ENCODE measurements at places on chromosomes 6 and 20.

GRCh38 chr6:158815907-158816306 lies 3.3 kb downstream of the EZR start:
- no peak for DNase-seq

GRCh38 chr20:64027981-64028685 lies 7.8 kb upstream of the C20orf204 start:
- no peak for DNase-seq

- DNase-seq, result no peak
Measured at GRCh38 chr6:57116776-57117175, 26.8 kb downstream of the ZNF451 start.

DNA sequence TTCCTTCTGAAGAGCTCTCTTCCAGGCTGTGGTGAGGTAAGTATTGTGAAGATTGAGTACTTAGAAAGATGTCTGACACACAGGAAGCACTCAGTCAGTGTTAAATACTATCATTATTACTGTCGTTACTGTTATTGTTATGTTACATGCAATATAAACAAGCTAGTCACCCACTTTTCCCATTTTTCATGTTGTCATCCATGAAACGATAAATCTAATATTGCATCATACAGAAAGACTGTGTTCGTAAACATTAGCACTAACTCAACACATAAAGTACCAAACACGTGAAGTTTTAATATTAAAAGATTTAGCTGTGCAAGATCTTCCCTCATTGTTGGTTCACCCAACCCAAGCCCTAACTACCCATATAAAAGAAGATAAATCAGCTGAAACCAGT lies 109.2 kb upstream of the NRSN1 start:
- DNase-seq, result no peak

- no peak for DNase-seq
Measured at GRCh38 chr20:1283522-1284510, 17.7 kb downstream of the SNPH start.

- no peak for DNase-seq
Measured at GRCh38 chr6:148803979-148804378, 57.1 kb downstream of the UST start.

DNA sequence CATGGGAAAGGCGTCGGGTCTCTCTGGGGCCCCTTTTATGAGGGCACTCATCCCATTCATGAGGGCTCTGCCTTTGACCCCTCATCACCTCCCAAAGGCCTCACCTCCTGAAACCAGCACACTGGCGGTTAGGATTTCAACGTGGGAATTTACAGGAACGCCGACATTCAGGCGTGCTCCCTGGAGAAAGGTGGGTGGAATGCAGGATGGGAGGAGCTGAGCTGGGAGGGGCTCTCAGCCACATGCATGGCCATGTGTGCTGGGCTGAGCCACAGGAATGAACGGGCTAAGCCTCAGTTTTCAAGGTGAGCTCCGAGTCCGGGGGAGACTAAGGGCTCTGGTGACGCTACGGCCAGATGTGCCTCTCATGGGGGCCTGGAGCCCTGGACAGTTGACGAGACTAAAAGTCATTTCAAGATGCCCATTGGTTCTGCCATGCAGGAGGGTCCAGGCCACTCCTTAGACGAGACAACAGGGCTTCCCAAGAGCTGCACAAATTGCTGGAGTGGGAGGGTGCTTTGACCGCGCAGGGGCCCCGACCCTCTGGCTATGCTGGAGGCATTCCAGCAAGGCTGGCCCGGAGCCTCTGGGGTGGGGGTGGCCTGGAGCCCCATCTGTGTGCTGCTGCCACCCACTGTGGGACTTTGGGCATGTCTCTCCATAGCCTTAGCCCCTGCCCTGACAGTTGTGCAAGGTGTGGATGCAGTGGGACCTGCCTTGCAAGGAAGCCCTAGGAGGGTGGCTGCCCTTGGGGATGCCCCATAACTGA lies 3.8 kb upstream of the ARFGAP1 start:
- no peak for DNase-seq

- DNase-seq, result peak; percentile 27
Measured at GRCh38 chr6:136822046-136822375, 381 bp upstream of the PEX7 start.

DNA sequence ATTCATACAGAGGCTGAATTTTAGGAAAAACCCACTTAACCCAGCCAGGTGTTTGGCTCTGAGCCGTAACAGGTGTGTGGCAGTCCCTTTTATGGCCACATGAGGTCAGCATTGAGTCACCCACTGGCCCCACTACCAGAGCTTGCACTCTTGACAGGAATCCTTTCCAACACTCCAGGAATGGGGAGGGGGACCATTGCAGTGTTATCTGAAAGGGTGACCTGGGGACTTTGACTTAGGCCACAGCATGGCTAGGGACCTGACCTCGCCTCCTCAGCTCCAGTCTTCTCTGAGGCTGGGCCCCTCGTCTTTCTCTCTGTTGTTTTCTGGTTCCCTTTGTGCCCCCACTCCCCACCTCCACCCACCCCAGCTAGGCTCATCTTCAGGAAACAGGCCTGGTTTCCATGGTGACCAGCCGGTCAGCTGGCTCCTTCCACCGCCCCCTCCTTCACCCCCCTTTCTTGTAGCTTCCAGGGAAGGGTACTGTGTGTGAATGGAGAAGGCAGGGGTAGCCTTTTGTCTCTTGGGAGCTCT lies 2.1 kb upstream of the TMEM151B start:
- peak; percentile 55 for DNase-seq

DNA sequence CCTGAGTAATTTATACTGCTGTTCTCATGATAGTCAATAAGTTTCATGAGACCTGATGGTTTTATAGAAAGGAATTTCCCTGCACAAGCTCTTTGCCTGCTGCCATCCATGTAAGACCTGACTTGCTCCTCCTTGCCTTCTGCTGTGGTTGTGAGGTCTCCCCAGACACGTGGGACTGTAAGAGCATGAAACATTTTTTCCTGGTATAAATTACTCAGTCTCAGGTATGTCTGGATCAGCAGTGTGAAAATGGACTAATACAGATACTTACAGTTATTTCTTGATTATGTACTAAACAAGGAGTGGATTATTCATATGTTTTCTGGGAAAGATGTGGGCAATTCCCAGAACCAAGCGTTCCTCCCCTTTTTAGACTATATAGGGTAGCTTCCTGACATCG lies 1.9 kb upstream of the TRIM38 start:
- DNase-seq, result no peak

GRCh38 chr20:24361541-24361940 lies 107.9 kb upstream of the SYNDIG1 start:
- no peak for DNase-seq

- peak; percentile 80 for DNase-seq
Measured at GRCh38 chr6:75204217-75204958, 1.5 kb downstream of the COL12A1 start.

DNA sequence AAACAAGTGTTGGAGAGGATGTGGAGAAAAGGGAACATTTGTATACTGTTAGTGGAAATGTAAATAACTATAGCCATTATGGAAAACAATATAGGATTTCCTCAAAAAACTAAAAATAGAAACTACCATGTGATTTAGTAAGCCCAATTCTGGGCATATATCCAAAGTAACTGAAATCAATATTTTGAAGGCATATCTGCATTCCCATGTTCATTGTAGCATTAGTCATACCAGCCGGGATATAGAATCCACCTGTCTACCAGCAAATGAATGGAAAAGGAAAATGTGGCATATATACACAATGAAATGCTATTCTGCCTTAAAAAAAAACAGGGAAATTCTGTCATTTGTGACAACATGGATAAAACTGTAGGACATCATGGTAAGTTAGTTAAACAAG lies 15.3 kb upstream of the C6orf58 start:
- DNase-seq, result no peak

- no peak for DNase-seq
Measured at GRCh38 chr6:55888917-55889316, 13.5 kb upstream of the BMP5 start.

DNA sequence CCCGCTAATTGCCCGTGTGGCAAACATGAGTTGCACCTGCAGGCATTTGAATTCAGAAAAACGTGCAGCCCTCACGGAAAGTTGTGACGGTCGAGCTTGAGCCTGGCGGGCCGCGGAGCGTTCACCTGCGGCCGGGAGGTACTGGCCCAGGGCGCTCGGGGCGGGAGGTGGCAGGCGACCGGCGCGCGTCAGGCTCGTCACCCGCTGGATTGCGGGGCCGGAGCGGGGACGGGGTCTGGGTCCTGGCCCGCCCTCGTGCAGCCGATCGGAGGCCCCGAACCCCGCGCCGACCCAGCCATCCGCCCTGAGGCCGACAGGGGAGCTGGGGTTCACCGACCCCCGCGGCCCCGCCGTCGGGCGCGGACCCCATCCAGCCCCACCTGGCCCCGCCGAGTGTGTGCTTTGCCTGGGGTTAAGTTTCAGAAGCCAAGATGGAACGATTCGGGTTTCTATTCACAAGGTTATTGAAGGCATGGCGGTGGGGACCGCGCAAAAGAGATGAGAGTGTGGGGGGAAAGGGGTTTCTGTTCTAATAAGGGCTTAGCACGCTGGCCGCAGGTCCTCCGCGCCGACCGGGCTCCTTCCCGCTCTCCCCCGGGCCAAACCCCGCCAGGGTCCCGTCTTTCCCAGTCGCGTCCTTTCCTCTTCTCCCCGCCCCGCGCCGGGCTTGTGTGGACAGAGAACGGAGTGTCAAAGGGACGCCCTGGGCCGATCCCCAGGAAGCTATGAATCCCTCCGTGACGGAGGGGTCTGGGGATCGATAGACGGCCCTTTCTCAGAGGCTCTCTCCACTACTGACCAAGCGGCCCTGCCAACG lies 1.6 kb upstream of the HEY2 start:
- DNase-seq, result peak; percentile 53

DNA sequence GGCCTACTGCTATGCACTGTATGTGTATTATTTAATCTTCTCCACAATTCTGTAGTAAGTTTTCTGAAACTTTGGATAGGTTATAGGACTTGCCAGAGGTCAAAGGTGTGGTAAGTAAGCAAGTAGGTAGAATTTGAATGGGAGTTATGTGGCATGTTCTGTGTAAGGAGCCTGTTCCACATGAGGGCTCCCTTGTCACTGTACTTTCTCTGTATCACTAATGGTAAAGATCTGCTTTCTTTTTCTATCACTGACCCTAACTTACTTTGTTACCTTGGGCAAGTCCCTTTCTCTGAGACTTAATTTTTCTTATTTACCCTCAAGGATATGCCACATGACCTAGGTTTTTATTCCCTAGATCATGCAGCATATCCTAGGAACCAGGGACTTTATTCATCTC lies 50.3 kb downstream of the EIF2S2 start:
- DNase-seq, result no peak

DNA sequence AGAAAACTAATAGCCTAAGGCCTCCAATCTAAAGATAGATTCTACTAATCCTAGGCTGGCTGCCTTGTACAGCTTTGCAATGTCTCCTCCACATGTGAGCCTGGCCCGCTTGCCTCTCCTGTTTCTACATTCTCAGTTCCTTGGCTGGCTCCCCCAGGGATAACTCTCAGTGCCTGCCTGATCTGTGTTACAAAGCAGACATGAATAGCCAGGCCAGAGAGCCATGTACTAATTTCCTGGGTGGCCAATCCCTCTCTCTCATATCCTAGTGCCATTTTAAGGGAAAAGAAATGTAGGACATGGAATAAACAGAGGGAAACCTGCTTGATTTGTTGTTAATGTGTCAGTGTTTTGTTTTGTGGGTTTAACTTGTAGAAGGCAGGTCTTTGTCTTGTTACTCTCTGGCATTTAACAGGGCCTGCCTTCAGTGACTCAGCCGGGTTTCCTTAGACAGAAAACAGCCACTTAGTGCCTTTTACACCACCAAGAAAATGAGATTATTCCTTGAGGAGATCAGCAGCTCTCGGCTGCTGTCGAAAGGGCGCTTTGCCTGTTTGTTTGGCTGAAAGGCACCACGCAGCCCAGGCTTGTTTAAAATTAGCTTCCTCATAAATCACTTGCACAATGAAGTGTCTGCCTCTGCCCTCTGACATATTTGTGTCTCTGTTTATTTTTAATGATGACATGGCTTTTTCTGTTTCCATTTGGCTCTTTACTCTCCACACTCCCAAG lies 702.7 kb downstream of the MAFB start:
- DNase-seq, result peak; percentile 90

DNA sequence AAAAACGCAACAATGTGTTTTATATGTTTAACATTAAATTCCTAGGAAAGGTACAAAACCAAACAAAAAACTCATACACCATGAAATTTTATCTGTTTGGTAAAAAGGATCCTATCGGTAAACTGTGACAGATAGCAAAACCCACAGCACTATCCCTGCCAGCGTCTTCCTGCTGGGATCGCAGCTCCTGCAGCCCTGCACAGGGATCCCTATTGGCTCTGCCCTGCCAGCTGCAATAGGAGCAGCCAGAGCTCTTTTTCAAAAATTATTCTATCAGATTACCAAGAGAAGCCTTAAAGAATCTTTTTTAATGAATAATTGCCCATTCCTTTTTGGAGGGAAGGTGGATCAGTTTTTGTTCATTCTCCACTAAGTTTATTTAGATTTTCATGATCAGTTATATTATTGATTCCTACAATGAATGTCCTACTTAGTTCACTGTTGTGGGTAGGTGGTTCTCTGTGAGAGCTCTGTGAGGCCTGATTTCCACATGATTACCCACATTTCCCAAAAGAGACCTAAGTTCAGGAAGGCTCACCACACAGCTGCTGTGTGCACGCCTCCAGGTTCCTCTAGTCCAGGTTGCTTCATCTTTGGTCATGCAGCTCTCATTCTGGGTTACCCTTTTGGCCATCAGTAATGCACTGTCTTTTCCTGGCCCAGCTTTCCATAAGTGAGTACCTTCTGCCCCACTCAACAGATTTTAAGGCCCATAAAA lies 293.8 kb downstream of the FRK start:
- DNase-seq, result no peak

GRCh38 chr6:159331451-159331850 lies 162.3 kb downstream of the FNDC1 start:
- DNase-seq, result no peak

GRCh38 chr6:39130691-39131090 lies 15.7 kb upstream of the SAYSD1 start:
- no peak for DNase-seq

- no peak for DNase-seq
Measured at GRCh38 chr6:167708501-167709094, 118.1 kb upstream of the AFDN start.

DNA sequence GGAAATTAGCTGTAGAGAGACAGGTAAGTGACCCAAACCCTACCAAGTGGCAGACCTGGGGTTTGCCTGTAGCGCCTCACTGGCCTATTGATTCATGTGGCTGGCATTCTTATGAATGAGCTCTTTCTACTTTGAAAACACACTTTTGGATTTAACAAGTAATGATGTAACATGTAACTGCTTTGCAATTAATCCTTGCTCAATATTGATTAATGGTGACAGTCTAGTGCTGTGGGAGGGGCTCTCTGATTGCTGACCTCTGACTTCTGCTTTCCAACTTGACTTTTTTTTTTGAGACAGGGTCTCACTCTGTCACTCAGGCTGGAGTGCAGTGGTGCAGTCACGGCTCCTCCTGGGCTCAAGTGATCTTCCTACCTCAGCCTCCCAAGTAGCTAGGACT lies 82.7 kb downstream of the TIAM2 start:
- DNase-seq, result no peak

- no peak for DNase-seq
Measured at GRCh38 chr6:111936718-111937117, 63.5 kb upstream of the FYN start.

GRCh38 chr6:1316489-1316971 lies 4.6 kb downstream of the FOXQ1 start:
- DNase-seq, result no peak

All from psoas muscle (tissue), 8 donors.